Omental fat pad (tissue), 4 donors: ENCODE measurements at places on chromosomes 6 and 20.

DNA sequence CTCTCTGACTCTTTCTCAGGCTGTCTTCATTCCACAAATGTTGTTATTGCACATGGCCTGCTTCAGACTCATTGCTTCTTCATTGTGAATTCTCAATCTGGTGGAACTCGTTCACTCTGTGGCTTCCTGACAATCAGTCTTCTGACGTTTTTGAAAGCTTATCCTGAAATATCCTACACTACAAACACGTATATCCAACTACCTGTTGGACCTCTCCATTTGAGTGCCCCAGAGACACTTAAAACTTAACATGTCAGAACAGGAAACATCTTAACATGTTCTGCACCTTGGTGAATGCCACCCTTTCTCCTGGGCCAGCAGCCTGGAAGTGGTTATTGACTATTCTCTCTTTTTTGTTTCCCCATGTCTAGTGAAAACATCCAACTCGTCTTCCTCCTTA is 50.8 kb downstream of the AIG1 start:
- DNase-seq = no peak

GRCh38 chr6:66623050-66623449 is 916.0 kb upstream of the EYS start:
- DNase-seq = no peak

GRCh38 chr6:118223316-118223715 is 316.3 kb downstream of the SLC35F1 start:
- no peak for DNase-seq

DNA sequence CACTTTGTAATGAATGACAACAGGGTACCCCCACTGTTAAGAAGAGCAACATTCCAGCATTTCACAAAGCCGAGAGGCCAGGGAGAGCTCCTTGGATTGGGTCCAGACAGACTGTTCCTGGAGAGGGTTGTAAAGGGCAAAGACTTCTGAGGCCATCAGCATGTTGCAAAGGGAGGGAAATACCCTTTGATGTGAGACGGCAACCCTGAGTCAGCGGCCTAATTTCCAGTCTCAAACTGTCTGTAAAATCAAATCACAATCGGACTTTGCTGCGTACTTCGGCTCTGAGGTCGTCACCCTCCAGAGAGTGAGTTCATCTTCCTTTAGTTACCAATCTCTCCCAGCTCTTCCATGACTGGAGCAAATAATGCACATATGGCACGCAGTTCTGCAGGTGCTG is 101.0 kb upstream of the DTNBP1 start:
- DNase-seq = no peak

- no peak for DNase-seq
Observed at GRCh38 chr20:21821358-21821757, 115.9 kb downstream of the PAX1 start.

- no peak for DNase-seq
Observed at GRCh38 chr6:30691208-30691847, 544 bp upstream of the NRM start.

- DNase-seq = no peak
Observed at GRCh38 chr20:55693641-55694040, 311.7 kb downstream of the CBLN4 start.

DNA sequence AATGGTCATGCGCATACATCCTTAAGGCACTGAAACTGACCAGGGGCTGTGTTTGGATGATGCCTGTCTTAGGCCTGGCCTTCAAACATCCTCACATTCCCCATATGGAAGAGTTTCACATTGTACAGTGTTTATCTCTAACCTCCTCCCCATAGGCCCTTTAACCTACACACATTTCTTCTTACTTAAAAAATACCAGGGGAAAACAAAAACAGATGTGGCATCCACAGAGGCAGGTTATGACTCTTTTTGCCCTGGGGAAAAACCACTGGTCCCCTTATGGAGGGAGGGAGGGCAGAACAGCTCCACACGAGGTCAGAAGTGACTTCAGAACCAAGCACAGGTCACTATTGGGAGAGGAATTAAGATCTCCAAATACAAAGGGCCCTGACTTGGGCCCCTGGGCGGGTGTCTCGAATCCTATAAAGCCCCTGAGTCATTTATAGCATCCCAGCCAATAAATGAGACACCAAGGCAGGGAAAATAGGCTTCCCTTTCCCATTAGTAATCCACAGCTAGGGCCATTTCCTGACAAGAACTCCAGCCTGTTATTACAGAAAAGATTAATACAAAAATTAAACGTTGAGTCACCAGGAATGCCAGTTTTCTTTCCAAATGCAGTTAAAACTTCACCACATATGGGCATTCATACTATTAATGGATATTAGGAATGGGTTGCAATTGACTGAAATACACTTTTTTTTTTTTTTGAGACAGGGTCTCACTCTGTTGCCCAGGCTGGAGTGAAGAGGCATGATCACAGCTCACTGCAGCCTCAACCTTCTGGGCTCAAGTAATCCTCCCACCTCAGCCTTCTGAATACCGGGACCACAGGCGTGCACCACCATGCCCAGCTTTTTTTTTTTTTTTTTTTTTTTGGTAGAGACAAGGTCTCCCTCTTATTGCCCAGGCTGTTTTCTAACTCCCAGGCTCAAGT is 107.2 kb downstream of the ATP9A start:
- DNase-seq = no peak

DNA sequence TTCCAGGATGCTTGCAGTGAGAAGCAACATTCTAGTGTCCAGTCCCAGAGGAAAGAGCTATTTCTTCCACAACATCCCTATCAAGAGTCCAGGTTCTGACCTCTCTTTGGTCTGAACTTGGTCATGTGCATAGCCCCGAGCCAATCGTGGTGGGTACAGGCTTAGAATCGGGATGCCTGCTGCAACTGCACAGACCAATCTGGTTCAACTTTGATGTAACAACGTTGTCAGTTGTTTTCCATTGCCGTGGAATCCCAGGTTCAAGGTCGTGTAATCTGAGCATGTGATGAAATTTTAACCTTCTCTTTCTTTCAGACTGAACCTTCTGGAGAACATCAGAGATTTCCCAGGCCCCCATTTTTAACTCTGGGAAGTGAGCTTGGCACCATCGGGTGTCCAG is 130.5 kb downstream of the ANKRD60 start:
- no peak for DNase-seq

GRCh38 chr6:125201961-125202729 is 48.6 kb downstream of the TPD52L1 start:
- peak; percentile 59 for DNase-seq

DNA sequence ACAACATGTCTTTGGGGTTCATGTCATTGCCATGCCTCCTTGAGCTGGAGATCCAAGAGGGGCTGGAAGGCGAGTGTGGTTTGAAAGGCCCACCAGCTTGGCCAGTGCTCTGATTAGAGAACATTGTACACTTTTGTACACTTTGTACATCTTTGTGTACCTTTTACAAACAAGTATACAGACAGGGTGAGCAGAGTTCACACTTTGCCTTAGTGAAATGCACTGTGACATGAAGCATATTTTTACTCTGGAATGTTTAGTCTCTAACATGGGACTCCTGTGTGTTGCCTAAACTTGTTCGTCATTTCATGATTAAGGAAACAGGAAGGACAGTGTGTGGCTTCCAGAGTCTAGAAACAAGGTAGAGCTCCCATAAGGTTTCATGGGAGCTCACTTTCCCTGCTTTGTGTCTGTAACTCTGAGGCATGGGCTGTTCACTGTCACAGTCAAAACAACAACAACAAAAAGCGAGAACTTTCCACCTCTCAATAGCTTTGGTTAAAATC is 225.8 kb upstream of the SOX4 start:
- DNase-seq = no peak

DNA sequence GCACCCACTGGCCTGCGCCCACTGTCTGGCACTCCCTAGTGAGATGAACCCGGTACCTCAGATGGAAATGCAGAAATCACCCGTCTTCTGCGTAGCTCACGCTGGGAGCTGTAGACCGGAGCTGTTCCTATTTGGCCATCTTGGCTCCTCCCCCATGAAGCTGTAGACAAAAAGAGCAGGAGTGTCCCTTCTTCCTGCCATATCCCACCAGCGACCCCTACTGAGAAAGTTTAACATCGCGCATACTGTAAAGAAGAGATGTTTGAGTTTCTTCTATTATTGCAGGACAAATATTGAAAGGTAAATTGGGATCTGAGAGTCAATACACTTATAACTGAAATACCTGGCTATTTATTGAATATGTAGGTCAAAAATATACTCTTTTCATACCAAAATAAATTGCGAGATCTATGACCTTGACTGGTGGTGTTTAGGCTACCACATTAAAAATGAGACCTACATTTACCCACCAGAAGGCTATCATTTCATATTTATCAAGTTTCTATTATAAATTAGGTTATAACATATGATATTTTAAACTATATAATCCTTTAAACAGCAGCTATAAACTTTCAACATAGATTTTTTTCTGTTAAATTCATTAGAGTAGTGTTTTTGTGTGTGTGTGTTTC is 586.3 kb downstream of the HTR1B start:
- DNase-seq = no peak

DNA sequence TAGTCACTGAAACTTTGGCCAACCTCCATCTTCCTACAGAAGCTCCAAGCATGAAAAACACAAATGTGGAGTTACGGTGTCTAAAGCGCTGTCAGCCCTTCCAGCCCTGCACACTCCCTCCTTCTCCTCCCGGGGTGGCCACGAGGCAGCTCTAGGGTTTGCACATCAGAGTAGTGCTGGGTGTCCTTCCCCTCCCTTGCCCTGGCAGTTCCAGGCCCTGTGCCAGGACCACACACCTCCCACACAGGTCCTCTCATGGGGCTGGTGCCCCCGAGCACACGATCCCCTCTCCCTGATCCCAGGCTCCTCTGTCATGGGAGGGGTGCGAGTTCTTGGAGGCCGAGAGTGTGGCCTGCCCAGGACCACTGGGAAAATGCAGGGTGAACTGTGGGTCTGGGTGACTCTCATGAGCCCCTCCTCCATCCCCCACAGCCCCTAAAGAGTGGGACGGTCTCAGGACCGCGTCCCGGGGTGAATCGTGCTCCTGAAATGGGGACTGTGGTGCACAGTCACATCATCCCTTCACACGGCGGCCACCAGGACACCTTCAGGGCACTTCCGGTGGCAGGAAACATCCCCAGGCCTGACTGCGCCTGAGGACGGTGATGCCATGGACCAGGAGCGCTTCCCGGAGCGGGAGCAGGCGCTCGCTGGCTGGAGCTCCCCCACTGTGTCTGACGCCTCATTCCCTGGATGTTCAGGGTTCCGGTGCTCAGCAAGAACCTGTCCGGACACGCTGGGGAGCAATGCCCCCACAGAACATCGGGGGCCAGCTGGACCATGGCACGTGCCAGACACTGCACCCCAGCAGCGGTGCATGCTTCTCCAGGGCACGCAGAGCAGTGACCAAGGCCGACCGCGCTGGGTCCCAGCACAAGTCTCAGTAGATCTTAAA is 42.8 kb upstream of the SLCO4A1 start:
- DNase-seq = no peak

GRCh38 chr6:15266423-15266996 is 20.6 kb downstream of the JARID2 start:
- no peak for DNase-seq

GRCh38 chr6:146041282-146041681 is 12.4 kb downstream of the GRM1 start:
- no peak for DNase-seq

- no peak for DNase-seq
Observed at GRCh38 chr6:43853066-43853650, 83.1 kb downstream of the VEGFA start.

GRCh38 chr6:137426007-137426689 is 68.0 kb downstream of the OLIG3 start:
- DNase-seq = no peak

GRCh38 chr6:100657678-100658330 is 193.1 kb upstream of the SIM1 start:
- no peak for DNase-seq

- DNase-seq = no peak
Observed at GRCh38 chr6:137799950-137800568, 67.0 kb upstream of the TNFAIP3 start.

DNA sequence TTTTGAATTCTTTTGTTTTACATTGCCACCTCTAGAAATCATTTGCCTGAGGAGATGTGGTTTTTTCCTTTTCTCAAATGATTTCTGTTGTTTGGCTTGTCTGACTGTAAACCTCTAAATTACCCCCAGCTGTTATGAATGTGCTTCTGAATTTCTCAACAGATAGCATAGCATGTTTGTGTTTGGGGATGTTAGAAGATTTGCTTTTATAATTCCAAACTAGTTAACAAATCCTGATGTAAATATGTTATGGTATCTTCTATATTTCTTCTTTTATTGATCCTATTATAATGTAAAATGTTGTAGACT is 31.6 kb upstream of the EZR start:
- no peak for DNase-seq

GRCh38 chr6:67790569-67790968 is 844.5 kb upstream of the ADGRB3 start:
- DNase-seq = no peak

DNA sequence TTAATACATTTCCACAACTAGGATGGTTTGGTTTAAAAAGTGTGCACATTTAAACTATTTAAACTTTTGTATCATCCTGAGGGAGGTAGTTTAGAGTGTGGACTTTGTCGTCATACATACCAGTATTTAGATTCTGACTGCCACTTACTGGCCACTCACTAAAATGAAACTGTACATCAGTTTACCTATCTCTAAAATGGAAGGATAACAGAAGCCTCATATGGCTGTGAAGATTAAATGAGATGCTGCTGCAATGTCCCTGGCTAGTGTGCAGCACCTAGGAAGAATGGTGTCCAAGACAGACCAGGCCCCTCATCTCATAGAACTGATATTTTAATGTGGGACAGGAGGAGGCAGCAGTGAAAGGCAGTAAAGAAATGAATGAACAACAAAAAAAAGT is 12.0 kb upstream of the PKIG start:
- no peak for DNase-seq

DNA sequence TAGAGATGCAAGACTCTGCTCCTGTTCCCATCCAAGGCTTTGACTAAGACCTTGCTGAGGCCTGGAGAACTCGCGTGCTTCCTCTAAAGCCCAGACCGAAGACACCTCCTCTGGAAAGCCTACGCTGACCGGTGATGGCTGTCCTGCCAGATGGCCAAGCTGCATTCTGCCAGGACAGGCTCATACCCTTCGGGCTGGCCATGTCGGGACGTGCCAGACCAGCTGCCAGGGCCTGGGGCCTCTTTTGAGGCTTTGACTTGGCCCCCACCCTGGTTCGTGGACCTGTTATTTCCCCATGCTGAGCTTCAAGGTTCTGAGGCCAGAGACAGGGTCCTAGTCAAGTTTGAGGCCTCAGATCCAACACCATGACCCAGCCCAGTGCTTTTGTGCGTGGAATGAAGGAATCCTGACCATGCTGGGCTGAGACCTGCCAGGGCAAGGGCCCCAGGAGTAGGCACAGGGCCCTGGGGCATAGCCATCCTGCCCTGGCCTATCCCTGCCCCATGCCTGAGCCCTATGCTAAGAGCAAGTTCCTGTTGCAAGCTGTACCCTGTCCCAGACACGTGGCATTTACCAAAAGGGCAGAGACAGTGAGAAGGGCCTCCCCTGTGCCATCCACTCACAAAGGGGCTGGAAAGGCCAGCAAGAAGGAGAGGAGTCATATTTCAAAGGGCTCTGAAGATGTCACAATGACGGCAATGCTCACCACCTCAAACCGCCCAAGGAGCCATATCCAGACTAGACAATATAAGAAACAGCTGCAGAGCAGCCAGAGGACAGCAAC is 42.8 kb downstream of the MRPL14 start:
- no peak for DNase-seq

GRCh38 chr6:996271-996852 is 303.4 kb upstream of the EXOC2 start:
- DNase-seq = no peak
